ENCODE measurements at places on chromosomes 13 and 19. TPM values are rescaled to one million over a fixed set of nuclear protein-coding genes. Genes with fewer than 3 reads are reported as not detected.

The PRODH2 gene
- 1.0 TPM for polyA plus RNA-seq

The SLC25A23 gene
- polyA plus RNA-seq = 18.6 TPM

The SPPL2B gene
- polyA plus RNA-seq = 36.5 TPM

DNA sequence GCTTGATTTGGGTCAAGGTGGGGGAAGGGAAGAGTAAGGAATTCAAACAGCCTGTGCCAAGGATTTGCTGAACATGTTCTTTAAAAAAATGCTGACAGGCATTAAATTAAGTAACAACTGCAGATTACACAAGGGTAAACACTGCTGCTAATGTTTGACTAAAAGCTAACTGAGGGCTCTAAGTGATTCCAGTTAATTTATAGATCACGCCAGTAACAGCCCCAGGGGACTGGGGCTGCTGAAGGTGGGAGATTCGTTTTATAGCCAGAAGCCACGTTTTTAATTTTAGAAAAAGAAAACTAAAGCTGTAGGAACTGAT lies 321.7 kb downstream of the DLEU7 start:
- DNase-seq = no peak

- DNase-seq = no peak
These were observed 621.9 kb upstream of the SPRY2 start for GRCh38 chr13:80962855-80963254.
